GM10248 (cell line): ENCODE measurements at places on chromosomes 16 and 17.

GRCh38 chr16:1345087-1345486 lies 6.6 kb downstream of the TSR3 start:
- DNase-seq = no peak

DNA sequence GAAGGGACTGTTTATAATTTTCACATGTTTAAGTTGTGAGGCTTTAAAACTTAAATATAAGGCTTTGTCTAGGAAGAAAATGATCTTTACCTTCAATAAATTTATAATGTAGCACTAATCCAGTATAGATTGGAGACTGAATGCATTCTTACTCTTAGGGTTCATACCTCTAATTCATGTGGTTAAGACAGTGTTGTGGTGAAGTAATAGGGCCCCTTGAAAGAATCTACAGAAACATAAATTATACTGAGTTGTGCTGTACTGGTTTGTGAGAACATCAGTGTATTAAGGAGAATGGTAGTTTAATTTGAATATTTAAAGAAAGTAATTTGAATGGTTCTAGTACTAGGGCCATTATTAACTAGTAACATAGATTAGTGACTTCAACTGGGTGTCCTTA lies 13.7 kb downstream of the HAPSTR1 start:
- DNase-seq = no peak

- no peak for DNase-seq
These were observed 146.1 kb downstream of the SDK2 start for GRCh38 chr17:73498176-73498575.

- no peak for DNase-seq
These were observed 16.1 kb downstream of the LASP1 start for GRCh38 chr17:38885728-38886642.

DNA sequence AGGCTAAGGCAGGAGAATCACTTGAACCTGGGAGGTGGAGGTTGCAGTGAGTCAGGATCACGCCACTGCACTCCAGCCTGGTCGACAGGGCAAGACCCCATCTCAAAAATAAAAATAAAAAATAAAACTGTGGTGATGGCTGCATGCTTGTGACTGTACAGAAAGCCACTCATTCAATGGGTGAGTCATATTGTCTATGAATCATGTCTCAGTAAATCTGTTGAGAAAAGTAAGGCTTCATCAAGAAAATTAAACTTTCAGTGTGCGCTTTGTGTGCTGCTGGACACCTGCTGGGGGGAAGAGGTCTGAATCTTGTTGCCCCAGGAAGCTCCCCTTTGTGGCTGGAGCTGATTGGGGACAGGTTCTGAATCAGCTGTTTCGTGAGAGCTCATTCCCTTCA lies 11.3 kb downstream of the NUBP1 start:
- no peak for DNase-seq
